ENCODE measurements at places on chromosomes 11 and 22.

DNA sequence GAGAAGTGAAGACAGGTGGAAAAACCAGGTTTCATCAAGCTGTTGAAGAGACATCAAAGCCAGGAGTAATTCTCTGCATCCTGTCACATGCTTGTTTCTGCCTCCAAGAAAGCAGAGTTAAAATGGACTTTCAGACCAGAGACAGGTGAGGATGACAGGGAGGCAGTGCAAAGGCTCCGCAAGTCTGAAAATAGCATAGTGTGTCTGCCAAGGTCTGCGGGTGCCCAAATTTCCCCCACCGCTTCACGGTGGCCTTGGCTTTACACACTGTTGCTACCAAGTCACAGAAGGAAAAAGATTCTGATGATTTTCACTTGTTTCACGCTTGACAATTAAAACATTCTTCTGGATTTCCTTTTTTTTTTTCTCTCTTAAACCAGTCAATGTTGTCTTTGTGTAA, 44.2 kb downstream of the SNX19 start:
- DNase-seq = no peak

- no peak for DNase-seq
These were observed 50.4 kb downstream of the TCP11L1 start for GRCh38 chr11:33089776-33090175.

GRCh38 chr11:26150031-26150430, 181.9 kb upstream of the ANO3 start:
- no peak for DNase-seq

DNA sequence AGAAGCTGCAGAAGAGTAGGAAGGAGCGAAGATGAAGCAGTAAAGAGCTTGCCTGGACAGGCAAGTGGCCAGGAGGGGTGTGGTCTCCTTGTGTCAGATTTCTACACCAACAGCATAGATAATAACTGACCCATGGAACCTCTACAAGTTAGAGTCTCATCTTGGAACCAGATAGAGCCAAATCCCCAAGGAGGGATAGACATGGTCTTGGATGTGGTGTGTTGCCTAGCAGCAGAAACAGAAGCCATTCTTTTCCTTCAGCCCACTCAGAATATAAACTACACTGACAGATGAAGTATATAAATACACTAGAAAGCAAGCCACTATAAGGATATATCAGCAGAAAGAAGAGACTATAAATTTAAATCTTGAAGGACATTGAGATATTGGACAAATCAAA, 4.3 kb upstream of the CARD16 start:
- DNase-seq = no peak

DNA sequence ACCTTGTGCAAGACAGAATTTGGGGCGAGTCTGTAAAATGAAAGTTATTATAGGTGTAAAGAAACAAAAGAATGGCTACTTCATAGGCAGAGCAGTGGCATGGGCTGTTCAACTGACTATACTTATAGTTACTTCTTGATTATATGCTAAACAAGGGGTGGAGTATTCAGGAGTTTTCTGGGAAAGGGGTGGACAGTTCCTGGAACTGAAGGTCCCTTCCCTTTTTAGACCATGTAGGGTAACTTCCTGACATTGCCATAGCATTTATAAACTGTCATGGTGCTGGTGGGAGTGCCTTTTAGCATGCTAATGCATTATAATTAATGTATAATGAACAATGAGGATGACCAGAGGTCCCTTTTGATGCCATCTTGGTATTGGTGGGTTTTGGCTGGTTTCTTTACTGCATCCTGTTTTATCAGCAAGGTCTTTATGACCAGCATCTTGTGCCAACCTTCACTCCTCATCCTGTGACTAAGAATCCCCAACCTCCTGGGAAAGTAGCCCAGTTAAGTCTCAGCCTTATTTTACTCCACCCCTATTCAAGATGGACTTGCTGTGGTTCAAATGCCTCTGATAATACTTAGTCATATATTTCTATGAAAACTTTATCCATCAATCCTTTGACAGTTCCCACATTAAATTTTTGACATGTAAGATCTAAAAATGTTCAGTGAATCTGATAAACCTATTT, 118.6 kb downstream of the ARHGAP42 start:
- DNase-seq = no peak

- no peak for DNase-seq
These were observed 116.8 kb downstream of the RRAS2 start for GRCh38 chr11:14242187-14242586.

DNA sequence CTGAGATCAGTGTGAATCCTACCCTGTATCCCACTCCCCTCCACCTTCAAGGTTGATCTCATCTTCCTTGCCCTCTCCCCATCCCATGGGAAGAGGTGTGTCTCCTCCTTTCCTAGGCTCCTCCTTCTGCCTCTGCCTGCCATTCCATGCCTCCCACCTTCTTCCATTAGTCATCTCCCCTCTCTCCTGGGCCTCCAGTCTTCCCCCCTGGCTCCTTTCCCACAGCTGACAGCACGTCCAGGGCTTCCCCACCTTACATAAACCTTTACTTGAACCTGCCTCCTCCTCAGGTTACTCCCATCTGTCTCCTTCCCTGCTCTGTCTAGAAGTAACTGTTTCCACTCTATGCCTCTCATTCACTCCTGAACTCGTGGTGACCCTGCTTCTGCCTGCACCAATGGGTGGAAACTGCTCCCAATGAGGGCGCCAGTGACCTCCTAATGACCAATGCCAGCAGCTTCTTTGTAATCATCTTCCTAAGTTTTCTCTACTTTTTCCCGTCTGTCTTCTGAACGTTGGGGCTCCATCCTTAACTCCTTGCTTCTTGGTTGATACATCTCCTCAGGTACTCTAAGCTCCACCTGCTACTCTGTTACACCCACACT, 266.9 kb upstream of the NARS2 start:
- no peak for DNase-seq

GRCh38 chr11:66133216-66133775, 63.2 kb downstream of the PACS1 start:
- no peak for DNase-seq

GRCh38 chr11:40292721-40293508, 1166.5 kb downstream of the LRRC4C start:
- DNase-seq = no peak

GRCh38 chr11:61935861-61936260, 14.3 kb upstream of the BEST1 start:
- DNase-seq = no peak

GRCh38 chr11:35043936-35044335, 95.0 kb upstream of the CD44 start:
- DNase-seq = no peak

- no peak for DNase-seq
These were observed 16.2 kb downstream of the BAD start for GRCh38 chr11:64268025-64268892.

DNA sequence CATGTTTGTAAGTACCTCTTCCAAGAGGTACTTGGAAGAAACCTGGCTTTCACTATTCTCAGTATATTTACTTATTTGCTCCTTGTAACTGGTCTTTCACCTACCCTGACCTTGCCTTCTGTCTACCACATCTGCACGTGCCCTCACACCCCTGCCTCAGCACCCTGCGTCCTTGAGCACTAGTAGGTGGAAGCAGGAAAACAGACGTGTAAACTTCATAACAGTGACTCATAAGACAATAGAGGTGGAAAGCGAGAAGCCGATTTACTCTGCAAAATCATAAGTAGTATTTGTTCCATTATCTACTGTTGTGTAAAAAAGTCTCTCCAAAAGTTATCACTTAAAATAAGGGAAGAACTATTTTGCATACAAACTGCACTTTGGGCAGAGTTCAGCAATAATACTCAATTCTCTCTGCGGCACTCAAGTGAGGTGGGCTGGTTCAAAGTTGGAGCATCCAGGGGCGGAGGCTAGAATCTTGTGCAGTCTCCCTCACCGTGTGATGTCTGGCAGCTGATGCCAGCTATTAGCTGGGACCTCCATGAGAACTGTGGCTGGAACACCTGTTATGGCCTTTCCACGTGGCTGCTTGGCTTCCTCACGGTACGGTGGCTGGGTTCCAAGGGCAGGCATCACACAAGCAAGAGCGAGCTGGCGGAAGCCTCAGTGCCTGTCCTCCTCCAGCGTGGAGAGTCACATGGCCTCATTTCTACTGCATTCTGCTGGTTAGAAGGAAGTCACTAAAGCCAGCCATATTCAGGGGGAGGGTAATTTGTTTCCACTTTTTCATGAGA, 30.4 kb downstream of the PACS1 start:
- DNase-seq = no peak

GRCh38 chr11:44381261-44381660, 71.3 kb upstream of the ALX4 start:
- no peak for DNase-seq

DNA sequence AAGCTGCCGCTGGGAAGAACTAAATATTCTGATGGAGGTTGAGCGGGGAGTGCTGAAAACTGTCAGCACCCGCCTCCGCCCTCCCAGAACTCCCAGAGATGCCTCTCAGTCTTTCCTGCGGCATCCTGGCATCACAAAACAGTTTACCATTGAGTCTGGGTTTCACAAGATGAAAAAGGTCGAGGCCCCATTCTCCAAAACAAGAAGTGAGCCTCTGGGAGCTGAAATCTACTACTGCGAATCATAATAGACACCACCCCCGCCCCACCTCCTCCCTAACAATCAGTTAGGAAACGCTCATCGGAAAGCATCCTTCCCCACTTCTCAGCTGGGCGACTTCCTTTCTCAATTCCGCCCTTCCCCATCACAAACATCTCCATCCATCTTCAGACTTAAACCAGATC, 1.0 kb downstream of the SUN2 start:
- no peak for DNase-seq

GRCh38 chr11:14386895-14387480, 28.0 kb upstream of the RRAS2 start:
- no peak for DNase-seq

GRCh38 chr11:128628686-128629085, 41.3 kb upstream of the ETS1 start:
- DNase-seq = no peak

DNA sequence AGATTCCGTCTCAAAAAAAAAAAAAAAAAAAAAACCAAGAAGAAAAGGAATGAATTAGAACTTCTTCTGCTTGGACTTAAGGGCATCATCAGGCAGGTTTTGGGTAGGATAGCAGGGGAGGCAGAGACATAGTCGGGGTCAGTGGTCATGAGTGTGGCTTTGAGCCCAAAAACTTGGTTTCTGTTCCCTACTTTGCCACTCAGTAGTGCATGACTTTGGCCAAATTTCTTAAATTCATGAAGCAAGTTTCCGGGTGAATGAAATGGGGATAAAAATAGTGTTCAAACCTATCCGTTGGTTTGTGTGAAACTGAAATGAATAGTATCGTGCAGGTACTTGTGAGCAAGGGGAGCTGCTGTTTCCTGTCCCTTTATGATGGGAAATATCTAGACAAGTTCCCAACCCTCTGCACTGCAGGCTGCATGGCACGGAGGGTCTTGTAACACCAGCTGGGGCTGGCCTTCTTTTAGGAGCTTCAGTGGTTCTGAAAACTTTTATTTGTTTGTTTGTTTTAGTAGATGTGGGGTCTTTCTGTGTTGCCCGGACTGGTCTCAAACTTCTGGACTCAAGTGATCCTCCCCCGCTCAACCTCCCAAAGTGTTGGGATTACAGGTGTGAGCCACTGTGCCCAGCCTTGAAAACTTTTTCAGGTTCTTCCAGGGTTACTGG, 18.4 kb downstream of the NEAT1 start:
- DNase-seq = no peak

- DNase-seq = no peak
These were observed 977 bp upstream of the PGGHG start for GRCh38 chr11:287821-288477.

GRCh38 chr11:88515002-88515401, 177.5 kb upstream of the CTSC start:
- DNase-seq = no peak

DNA sequence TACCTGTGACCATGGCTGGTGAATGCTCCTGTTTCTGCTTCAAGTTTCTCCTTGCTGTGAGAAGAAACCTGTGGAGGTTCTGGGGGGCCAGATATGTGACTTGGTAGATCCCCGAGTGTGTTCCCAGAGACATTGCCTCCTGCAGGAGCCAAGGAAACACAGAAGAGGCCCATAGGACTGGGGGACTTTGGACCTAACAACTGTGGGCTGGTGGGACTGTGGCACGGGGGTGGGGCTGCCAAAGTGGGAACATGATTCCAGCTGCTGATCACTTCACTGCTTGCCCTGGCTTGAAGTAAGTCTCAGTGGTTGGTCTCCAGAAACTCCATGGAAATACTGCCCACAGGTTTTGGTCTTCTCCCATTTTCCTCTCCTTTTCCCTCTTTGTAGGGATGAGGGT, 4.1 kb upstream of the NR1H3 start:
- no peak for DNase-seq

DNA sequence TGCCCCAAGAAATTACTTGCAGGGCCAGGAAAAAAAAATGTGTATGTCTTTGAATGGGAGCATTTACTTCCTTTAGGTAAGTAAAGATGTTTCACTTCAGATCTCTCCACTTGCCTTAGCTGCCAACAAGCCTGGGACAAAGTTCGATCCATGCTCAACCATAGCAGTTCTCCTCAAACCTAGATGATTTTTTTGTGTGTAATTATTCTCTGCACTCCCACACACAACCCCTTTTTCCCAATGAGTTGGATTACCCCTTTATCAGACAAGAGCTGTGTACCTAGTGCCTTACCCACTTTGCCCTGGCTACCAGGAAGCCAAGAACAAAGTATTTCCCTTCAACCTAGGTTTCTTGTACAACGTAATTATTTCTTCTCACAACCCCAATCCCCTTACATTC, 35.6 kb downstream of the TPBGL start:
- no peak for DNase-seq

GRCh38 chr11:76543006-76543703, 98.3 kb downstream of the EMSY start:
- DNase-seq = no peak

GRCh38 chr22:20533879-20534265, 26.5 kb downstream of the MED15 start:
- DNase-seq = no peak

- DNase-seq = no peak
These were observed 610.5 kb downstream of the INSC start for GRCh38 chr11:15725246-15725645.

GRCh38 chr11:27060816-27061460, 20.3 kb downstream of the BBOX1 start:
- no peak for DNase-seq
